ENCODE measurements at places on chromosomes 1 and 21.

DNA sequence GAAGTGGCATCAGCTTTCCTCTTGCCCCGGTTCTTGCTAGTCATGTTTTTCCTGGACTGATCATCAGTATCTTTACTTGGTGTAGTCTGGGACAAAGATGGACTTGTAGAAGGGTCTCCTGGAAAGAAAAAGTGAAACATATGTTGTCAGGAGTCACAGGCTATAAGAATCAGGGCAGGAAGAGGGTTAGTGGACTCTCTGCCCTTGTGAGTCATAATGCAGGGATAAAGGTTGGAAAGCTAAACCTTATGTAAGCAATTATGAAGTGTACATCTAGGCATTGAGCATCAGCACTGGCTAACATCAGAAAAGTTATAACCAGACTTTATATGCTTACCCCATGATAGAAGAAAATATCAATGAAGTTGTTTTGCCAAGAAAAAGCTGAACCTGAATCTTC is 51.2 kb downstream of the XKR8 start:
- no peak for DNase-seq

GRCh38 chr1:24299901-24300300 is 19.3 kb upstream of the GRHL3 start:
- DNase-seq, result no peak

GRCh38 chr1:39494671-39495410 is 3.4 kb downstream of the BMP8A start:
- no peak for DNase-seq

- DNase-seq, result no peak
Measured at GRCh38 chr21:42532466-42533181, 19.0 kb downstream of the SLC37A1 start.

DNA sequence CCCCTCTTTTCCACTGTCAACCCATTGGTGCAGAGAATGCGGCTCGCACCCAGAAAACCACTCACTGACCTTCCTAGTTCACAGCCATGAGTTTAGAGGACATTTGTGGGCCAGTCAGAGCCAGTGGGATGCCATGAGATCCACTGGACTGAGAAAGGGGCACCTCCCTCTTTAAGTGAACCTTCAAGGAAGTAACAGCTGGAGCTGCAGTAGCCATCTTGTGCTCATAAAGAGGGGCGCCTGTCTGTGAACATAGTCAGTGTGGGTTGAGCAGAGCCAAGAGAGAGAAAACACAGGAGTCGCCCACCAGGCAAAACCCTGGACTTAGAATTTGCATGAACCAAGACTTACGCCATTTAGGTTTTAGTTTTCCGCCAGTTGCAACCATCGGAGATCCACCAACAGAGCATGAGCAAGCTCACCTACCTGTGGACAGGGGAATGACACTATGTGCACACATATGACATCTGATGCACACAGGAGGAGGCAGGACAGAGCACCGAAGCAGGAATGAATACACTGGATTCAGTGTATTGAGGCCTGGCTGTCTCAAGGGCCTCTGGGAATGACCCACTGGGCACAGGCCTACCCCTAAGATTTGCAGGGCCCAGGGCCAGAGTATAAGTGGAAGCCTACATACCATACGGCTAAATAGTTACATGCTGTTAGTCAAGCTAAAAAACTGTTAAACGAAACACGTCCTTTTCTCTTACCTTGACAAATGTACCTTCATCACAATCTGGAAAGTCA is 151.6 kb downstream of the GRIK3 start:
- DNase-seq, result no peak

- DNase-seq, result no peak
Measured at GRCh38 chr1:75725266-75725665, 757 bp downstream of the ACADM start.

GRCh38 chr1:40039245-40039756 is 1.2 kb upstream of the CAP1 start:
- DNase-seq, result no peak

GRCh38 chr1:213659580-213660547 is 327.9 kb upstream of the PROX1 start:
- DNase-seq, result no peak

DNA sequence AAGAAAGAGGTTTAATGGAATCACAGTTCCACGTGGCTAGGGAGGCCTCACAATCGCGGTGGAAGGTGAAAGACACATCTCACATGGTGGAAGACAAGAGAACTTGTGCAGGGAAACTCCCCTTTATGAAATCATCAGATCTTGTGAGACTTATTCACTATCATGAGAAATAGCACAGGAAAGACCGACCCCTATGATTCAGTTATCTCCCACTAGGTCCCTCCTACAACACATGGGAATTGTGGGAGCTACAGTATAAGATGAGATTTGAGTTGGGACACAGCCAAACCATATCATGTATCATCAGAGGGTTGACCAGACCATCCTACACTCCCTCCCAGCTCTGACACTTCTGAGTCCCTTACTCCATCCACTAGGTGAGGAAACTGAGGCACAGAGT is 143.9 kb upstream of the KLHDC7A start:
- no peak for DNase-seq

- no peak for DNase-seq
Measured at GRCh38 chr1:227746676-227747075, 11.4 kb downstream of the SNAP47 start.

GRCh38 chr1:245575710-245576109 is 420.9 kb downstream of the KIF26B start:
- DNase-seq, result no peak

DNA sequence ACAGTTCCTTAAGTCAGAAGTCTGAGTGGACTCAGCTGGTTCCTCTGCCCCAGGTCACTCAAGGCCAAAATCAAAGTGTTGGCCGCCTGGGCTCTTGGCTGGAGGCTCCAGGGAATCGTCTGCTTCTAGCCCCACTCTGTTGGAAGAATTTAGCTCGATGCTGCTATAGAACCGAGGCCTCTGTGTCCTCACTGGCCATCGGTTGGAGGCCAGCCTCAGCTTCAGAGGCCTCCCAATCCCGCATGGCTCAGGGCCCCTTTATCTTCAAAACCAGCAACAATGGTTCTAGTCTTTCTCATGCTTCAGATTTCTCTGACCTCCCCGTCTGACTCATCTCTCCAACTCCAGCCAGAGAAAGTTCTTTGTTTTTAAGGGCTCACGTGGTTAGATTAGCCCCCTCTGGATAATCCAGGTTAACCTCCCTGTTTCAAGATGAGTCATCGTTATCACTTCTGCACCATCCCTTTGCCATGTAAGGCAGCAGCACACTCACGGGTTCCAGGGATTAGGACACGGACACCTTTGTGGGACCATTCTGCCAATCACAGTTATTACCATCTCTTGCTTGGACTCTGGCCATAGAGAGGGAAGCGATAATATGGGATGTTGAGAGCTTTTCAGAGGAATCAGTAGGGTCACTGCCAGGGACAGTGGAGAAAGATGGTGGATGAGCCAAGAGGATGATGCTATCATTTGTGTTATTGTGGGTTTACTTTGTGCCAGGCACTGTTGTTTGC is 13.6 kb downstream of the FHAD1 start:
- DNase-seq, result no peak

DNA sequence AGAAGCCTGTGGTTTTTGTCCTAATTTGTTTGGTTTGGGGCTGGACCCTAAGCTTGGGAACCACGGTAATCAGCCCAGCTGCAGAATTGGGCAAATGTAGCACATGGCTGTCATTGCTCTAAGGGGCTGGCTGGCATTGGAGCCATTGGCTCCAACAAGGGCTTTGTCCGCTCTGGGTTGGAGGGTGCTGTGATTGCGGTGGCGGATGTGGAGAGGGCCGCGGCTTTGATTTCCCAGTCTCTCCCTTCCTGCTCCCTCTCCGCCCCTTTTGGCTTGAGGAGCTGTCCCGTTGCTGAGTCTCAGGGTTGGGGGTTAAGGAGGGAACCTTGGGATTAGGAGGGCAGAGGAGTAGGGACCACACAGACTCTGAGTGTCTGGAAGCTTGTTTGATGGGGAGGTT is 91.7 kb upstream of the CD34 start:
- no peak for DNase-seq

DNA sequence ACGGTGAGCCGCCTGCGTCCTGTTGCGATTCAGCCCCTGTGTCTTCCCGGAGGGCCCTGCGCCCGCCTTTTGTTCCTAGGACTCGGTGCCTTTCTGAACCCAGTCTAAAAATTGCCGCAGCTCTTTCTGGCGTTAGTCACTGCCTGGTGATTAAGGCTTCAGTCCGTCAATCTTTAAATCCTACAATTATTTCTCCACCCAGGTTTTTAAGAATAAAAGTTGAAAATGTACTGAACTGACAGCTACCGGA is 16.2 kb upstream of the PDXK start:
- DNase-seq, result no peak

DNA sequence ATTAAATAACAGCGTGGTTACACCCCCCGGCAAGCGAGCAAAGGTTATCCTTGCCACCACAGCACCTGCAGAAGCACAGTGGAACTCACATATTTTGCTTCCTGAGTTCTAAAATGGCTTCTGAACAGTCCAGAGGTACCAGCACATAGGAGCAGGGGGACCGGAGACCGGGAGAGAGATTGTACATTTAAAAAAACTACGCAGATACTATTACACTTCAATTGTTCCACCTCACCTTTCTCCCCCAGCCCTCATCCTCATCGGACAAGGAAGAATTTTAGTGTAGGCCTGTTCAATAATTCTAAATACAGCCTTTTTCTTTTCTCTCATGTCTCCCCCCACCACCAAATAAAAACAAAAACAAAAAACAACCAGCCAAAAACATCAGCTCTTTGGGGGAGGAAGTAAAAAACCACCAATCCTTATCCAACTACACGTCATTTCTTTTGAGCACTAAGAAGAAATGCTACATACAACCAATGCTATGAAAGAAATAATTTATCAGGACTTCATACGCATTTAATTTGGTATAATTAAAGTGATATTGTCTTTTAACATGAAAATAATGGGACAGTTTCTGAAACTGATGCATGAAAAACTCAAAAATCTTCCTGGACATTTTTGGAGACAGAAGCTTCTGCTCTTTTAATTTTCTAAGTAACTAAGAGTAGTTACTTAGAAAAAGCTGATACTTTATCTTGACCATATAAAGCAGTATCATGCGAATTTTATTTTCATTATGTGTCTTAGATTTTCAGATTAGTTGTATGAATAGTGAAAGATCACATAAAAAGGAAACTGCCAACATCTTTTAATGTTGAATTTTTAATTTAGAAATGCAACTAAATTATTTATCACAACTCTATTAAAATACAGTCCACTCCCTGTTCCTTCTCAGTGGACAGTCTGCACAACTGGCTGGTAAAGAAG is 9.1 kb downstream of the CDKN2C start:
- peak; percentile 28 for DNase-seq

- DNase-seq, result no peak
Measured at GRCh38 chr21:37642493-37642892, 273.8 kb downstream of the KCNJ6 start.

DNA sequence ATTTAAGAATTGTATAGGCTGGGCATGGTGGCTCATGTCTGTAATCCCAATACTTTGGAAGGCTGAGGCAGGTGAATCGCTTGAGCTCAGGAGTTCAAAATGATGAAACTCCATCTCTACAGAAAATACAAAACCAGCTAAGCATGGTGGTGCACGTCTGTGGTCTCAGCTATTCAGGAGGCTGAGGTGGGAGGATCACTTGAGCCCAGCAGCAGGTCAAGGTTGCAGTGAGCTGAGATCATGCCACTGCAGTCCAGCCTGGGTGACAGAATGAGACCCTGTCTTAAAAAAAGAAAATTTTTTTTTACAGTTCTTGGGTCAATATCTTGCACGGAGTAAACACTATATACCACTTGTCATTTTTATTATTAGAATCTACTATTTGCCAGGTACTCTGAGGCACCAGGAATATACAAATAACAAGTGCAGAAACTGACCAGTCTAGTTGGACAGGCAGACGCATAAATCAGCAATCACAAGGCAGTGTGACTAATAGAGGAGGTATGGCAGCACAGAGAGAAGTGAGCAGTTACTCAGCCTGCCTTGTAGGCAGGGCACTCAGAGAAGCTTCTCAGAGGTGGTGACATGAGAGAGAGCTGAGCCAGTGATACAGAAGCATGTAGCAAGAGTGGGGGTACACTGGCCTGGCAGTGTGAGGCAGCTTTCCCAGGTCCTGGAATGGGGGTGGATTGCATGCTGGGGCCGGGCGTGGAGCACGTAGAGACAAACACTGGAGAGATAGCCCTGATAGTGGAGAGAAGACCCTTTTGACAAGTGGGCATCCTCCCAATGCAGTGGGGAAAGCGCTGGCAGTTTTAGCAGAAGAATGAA is 8.0 kb downstream of the PHLDA3 start:
- no peak for DNase-seq

- no peak for DNase-seq
Measured at GRCh38 chr1:76500116-76500515, 367.2 kb upstream of the ST6GALNAC5 start.

DNA sequence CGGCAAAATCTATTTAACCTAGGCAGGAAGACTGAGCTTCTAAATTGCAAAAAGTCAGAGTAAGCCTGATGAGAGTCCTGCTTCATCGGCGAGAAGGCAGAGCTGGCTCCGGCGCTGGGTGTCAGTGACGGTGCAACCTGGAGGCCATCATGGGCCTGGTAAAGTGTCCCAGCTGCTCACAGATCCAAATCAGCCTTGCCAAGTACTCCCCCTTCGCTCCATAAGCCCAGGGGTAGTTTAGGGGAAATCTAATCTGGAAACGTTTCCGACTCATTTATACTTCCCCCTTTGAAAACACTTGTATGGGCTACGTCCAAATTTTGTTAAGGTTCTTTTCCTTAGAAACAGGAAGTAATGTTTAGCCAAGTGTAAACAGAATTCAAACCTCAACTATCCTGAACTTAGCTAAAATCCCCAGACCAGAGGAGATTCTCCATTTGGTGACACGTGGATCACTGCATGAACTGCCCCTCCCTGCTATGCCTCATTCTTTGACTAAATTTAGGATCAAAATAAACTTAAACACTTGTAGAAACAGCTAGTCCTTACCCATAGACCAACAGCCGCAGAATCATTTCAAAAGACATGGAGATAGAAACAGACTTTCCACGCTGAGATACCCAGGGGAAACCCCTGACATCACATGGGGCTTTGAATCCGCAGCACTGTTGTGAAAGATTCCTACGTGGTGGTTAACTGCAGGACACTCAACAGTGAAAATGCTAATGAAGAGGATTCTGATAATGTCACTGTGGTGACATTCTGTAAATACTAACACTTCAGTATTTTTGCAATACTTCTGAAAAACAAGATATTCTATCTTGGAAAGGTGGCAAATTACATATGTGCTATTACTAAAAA is 172.7 kb downstream of the TGFBR3 start:
- DNase-seq, result no peak

GRCh38 chr21:40652436-40652835 is 194.5 kb downstream of the DSCAM start:
- no peak for DNase-seq

DNA sequence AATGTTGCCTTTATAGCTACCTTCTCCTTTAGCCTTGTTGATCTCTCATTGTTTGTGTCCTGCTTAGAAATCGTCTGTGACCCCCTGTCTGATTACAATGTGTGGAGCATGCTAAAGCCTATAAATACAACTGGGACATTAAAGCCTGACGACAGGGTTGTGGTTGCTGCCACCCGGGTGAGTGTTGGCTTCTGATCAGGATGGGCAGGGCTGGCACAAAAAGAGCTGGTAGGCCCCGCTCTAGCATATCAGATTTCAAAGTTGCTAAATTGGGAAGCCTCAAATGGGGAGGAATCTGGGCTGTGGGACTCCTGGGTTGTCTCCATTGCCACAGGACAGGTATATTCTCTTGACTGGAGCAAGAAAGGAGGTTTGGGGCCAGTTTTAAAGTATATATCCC is 8.4 kb downstream of the NCSTN start:
- no peak for DNase-seq

Data from retina (tissue), 1 donor.